ENCODE measurements at places on chromosomes 12 and 14. TPM values are rescaled to one million over a fixed set of nuclear protein-coding genes. Genes with fewer than 3 reads are reported as not detected.

The CACNA2D4 gene
- total RNA-seq = 8.8 TPM

- DNase-seq = no peak
These were observed 132.0 kb downstream of the PPM1H start for GRCh38 chr12:62802984-62803383.

The PPM1H gene
- 5.1 TPM for total RNA-seq

DNA sequence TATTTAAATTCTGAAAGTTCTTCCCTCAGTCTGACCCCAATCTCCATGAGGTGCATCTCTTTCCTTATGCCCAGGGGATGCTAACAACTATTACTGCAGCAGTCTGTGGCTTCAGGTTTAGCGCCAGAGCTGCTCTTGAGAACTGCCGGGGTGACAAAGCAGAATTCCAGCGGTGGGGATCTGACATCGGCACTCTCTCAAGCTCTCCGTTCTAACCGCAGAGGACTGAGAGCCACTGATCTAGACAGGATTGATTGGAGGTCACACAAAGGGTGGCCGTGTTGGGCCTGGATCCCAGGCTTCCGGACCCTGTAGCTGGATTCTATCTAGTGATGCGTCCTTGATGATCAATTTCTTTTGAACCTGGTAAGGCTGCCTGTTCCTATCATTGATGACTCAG lies 155.6 kb upstream of the TMEM132C start:
- DNase-seq = no peak

GRCh38 chr12:66379616-66380015 lies 77.3 kb downstream of the HELB start:
- no peak for DNase-seq

All from mesenteric fat pad (tissue), 1 donor.